ENCODE measurements at places on chromosomes 5 and 9.

- H3K27me3 ChIP-seq: no peaks in the 10 kb centered on the region
- no peak overlapping the region for H3K27ac ChIP-seq
- DNase-seq: no peak
- H3K36me3 ChIP-seq: no peaks in the 10 kb centered on the region
- H3K4me1 ChIP-seq: no peaks in the 10 kb centered on the region
Measured at GRCh38 chr5:45521067-45521466, 175.1 kb downstream of the HCN1 start.

- no peaks in the 10 kb centered on the region for H3K36me3 ChIP-seq
- no peak for DNase-seq
- no peak overlapping the region for H3K4me3 ChIP-seq
- peaks cover 2% of the 10 kb centered on the region for H3K27me3 ChIP-seq
- H3K4me1 ChIP-seq: no peaks in the 10 kb centered on the region
- no peak overlapping the region for H3K27ac ChIP-seq
Measured at GRCh38 chr5:2170761-2171160, 288.0 kb upstream of the IRX4 start.

GRCh38 chr5:100654895-100655294 is 119.7 kb downstream of the FAM174A start:
- no peak overlapping the region for H3K4me3 ChIP-seq
- peaks cover 3% of the 10 kb centered on the region for H3K4me1 ChIP-seq
- H3K27me3 ChIP-seq: no peaks in the 10 kb centered on the region
- DNase-seq: no peak
- no peak overlapping the region for H3K27ac ChIP-seq
- H3K36me3 ChIP-seq: no peaks in the 10 kb centered on the region

- H3K27ac ChIP-seq: no peak overlapping the region
- H3K27me3 ChIP-seq: no peaks in the 10 kb centered on the region
- H3K4me1 ChIP-seq: no peaks in the 10 kb centered on the region
Measured at GRCh38 chr5:37088009-37088408, 161.2 kb downstream of the CPLANE1 start.

- H3K27ac ChIP-seq: no peak overlapping the region
- H3K4me3 ChIP-seq: no peak overlapping the region
- no peak for DNase-seq
- peaks cover 3% of the 10 kb centered on the region for H3K27me3 ChIP-seq
- peaks cover 7% of the 10 kb centered on the region for H3K4me1 ChIP-seq
Measured at GRCh38 chr9:2260417-2261306, 245.5 kb downstream of the SMARCA2 start.

DNA sequence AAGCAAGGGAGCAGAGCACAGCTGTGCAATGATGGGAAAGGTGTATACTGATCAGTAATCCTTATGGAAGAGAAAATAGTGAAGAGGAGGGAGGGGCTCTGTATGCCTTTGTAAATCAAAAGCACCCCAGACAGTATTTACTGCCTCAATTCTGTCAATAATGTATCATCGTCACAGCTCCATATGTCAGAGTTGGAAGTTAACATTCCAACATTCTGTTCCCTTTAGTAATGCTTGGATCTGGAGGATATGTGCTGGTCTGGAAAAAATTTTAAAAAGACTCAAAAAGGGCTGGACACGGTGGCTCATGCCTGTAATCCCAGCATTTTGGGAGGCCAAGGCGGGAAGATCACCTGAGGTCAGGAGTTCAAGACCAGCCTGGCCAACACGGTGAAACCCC is 310.4 kb downstream of the ACTL7B start:
- no peaks in the 10 kb centered on the region for H3K4me1 ChIP-seq
- H3K4me3 ChIP-seq: no peak overlapping the region
- no peaks in the 10 kb centered on the region for H3K36me3 ChIP-seq
- no peak for DNase-seq

DNA sequence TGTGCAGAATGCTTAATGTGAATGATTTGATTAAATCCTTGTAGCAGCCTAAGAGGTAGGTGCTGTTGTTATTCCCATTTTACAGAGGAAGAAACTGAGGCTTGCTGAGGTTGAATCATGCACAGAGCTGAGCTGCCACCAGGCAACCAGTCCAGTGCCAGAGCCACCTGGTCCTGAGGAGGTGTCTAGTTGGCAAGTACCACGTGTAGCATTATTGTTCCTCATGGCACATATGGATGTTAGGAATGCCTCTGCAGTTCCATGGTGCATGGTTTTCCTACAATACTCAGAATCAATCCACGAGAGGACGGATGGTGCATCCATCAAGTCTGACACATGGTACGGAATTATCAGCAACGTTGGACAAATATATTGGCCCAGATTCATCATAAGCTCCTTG is 8.9 kb downstream of the UBE2QL1 start:
- H3K4me3 ChIP-seq: no peak overlapping the region
- no peaks in the 10 kb centered on the region for H3K4me1 ChIP-seq
- peaks cover 39% of the 10 kb centered on the region for H3K27me3 ChIP-seq
- no peak overlapping the region for H3K27ac ChIP-seq
- H3K36me3 ChIP-seq: no peaks in the 10 kb centered on the region
- no peak for DNase-seq

DNA sequence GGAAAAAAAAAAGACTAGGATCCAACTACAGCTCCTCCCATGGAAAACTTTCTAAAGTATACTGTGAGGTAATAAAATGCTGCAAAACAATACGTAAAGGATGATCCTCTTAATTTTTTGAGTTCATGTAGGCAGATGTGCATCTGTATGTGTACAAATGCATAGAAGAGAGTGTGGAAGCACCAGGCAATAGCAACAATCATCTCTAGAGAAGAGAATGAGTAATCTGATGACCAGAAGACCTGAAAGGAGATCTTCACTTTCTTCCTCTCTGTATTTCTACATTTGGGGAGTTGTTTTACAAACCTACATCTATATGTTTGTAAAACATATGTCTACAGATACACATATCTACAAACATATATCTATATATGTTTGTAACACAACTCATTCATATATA is 29.3 kb upstream of the SPDL1 start:
- no peak overlapping the region for H3K27ac ChIP-seq
- no peaks in the 10 kb centered on the region for H3K36me3 ChIP-seq
- no peak overlapping the region for H3K4me3 ChIP-seq
- H3K27me3 ChIP-seq: peaks cover 38% of the 10 kb centered on the region

GRCh38 chr9:119366909-119367682 is 2.1 kb downstream of the BRINP1 start:
- H3K4me1 ChIP-seq: peaks cover 2% of the 10 kb centered on the region
- DNase-seq: no peak
- H3K4me3 ChIP-seq: no peak overlapping the region
- H3K27ac ChIP-seq: no peak overlapping the region
- peaks cover 5% of the 10 kb centered on the region for H3K36me3 ChIP-seq
- H3K27me3 ChIP-seq: peaks cover 39% of the 10 kb centered on the region

- H3K4me3 ChIP-seq: no peak overlapping the region
- no peaks in the 10 kb centered on the region for H3K36me3 ChIP-seq
- H3K27me3 ChIP-seq: no peaks in the 10 kb centered on the region
- DNase-seq: no peak
- no peaks in the 10 kb centered on the region for H3K4me1 ChIP-seq
- no peak overlapping the region for H3K27ac ChIP-seq
Measured at GRCh38 chr5:60259730-60260129, 366.2 kb upstream of the PDE4D start.

DNA sequence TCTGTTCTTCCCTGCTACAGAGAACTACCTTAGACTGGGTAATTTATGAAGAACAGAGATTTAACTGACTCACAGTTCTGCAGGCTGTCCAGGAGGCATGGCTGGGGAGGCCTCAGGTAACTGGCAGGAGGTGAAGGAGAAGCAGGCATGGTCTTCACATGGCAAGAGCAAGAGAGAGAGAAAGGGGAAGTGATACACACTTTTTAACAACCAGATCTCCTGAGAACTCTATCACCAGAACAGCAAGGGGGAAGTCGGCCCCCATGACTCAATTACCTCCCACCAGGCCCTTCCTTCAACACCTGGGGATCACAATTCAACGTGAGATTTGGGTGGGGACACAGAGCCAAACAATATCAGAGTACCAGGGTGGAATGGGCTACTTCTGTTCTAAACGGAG is 766.8 kb downstream of the TLE1 start:
- no peak for DNase-seq
- H3K27me3 ChIP-seq: no peaks in the 10 kb centered on the region
- no peak overlapping the region for H3K27ac ChIP-seq
- H3K36me3 ChIP-seq: no peaks in the 10 kb centered on the region
- H3K4me1 ChIP-seq: no peaks in the 10 kb centered on the region
